Endothelial cell of umbilical vein (primary cell): ENCODE measurements at places on chromosomes 3 and 15.

DNA sequence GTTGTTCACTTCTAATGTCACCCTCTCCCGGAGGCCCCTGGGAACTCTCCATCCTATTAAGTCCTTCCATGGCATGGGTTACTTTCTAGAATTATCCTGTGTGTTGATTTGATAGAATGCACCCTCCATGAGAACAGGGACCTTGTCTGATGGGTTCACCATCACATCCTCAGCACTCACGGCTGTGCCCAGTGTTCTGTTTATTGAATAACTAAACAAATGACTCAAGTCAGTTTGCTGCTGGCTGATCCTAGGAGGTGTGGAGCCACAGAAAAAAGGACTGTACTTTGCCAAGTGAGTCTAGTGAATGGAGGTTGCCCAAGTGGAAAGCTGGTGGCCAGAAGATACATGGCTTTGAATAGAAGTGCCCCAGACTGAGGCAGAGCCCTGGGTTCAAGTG, 48.5 kb upstream of the RAB6B start:
- no peaks in the 10 kb centered on the region for H3K27me3 ChIP-seq
- DNase-seq: peak; percentile 53
- H3K36me3 ChIP-seq: no peaks in the 10 kb centered on the region
- peak overlapping the region; percentile 88 for H3K27ac ChIP-seq

- no peak overlapping the region for H3K4me3 ChIP-seq
- peak; percentile 16 for DNase-seq
- H3K4me1 ChIP-seq: peaks cover 30% of the 10 kb centered on the region
- H3K36me3 ChIP-seq: no peaks in the 10 kb centered on the region
Observed at GRCh38 chr3:53161820-53162671, 1.0 kb downstream of the PRKCD start.

- H3K4me3 ChIP-seq: no peak overlapping the region
- peak; percentile 65 for DNase-seq
- H3K36me3 ChIP-seq: no peaks in the 10 kb centered on the region
Observed at GRCh38 chr3:110576960-110577359, 494.7 kb upstream of the NECTIN3 start.

DNA sequence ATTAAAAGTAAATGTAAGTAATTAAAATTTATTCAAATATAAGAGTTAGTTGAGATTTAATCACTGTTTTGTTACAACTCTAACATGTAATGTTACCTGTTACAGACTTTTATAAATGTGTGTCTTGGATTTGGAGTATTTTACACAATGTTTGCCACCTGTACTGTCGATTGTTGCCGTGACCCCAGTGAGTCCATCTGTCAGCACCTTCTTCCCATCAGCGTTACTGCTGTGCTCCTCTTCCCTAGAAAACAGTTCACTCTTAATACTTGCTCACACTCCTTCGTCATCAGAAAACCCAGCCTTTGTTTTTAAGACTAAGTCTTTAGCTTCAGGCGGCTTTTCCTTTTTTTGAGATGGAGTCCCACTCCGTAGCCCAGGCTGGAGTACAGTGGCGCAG, 40.5 kb upstream of the FBXL22 start:
- H3K27me3 ChIP-seq: no peaks in the 10 kb centered on the region
- no peak overlapping the region for H3K4me3 ChIP-seq
- peaks cover 3% of the 10 kb centered on the region for H3K36me3 ChIP-seq
- H3K4me1 ChIP-seq: peaks cover 15% of the 10 kb centered on the region
- no peak for DNase-seq

DNA sequence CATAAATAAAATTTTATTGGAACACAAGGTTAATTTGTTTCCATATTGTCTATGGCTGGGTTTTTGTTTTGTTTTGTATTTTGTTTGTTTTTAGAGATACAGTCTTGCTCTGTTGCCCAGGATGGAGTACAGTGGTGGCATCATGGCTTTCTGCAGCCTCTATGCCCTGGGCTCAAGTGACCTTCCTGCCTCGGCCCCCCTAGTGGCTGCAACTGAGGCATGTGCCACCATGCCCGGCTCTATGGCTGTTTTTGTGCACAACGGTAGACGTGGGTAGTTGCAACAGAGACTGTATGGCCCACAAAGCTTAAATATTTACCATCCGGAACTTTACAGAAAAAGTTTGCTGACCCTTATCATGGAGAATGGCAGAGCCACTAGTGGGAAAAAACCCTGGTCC, 46.8 kb upstream of the C3orf70 start:
- H3K4me1 ChIP-seq: no peaks in the 10 kb centered on the region
- H3K4me3 ChIP-seq: no peak overlapping the region
- H3K36me3 ChIP-seq: no peaks in the 10 kb centered on the region
- no peak for DNase-seq
- no peaks in the 10 kb centered on the region for H3K27me3 ChIP-seq

GRCh38 chr15:91803260-91803659, 50.2 kb upstream of the SLCO3A1 start:
- no peaks in the 10 kb centered on the region for H3K27me3 ChIP-seq
- DNase-seq: no peak
- H3K27ac ChIP-seq: no peak overlapping the region

- no peak for DNase-seq
- H3K27ac ChIP-seq: no peak overlapping the region
- H3K27me3 ChIP-seq: no peaks in the 10 kb centered on the region
- H3K4me1 ChIP-seq: peaks cover 30% of the 10 kb centered on the region
- no peaks in the 10 kb centered on the region for H3K36me3 ChIP-seq
Observed at GRCh38 chr3:107990433-107990832, 100.4 kb downstream of the CD47 start.
